Activated T-helper 17 cell treated with anti-CD3 and anti-CD28 coated beads, Interleukin-2, amount 50 U/mL, for 72 hours (primary cell): ENCODE measurements at places on chromosomes 11 and 22.

DNA sequence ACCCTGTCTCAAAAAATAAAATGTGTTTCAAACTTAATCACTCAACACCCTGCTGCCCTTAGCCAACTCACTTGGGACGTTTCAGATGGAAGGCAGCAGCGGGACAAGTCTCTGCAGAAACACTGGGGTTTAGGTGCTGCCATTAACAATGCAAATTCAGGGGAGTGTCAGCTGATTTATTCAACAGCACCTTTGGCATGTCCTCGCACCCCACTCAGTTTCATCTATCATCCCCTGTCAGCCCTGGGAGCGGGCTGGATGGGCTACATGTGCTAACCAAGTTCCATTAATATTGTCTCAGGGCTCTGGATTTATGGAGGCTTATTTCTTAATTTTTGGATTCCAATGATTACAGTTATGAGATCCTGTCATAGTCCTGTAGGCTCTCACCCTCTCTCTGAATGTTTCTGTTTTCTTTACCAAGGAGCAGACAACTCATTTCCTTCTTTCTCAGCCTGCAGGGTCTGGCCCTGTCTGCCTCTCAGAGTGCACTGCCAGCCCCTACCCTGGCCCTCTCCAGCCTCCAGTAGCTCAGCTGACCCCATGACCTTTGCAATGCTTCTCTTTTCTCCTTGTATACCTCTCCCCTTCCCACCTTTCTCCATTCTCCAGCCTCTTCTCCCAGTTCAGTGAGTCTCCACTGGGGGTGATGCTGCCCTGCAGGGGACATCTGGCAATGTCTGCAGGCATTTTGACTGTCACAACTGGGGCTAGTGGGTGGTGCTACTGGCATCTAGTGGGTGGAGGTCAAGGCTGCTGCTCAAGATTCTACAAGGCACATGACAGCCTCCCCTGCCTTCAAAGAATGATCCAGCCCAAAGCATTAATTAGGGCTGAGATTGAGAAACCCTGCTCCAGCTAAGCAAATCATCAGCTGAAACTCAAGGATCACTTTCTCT, 79.0 kb downstream of the APIP start:
- no peak for ATAC-seq

- no peak for ATAC-seq
Observed at GRCh38 chr11:17410606-17411379, 22.3 kb upstream of the KCNJ11 start.

GRCh38 chr11:10526974-10527918, 13.7 kb downstream of the RNF141 start:
- peak; percentile 99 for ATAC-seq

GRCh38 chr22:48047722-48048500, 1285.5 kb downstream of the TBC1D22A start:
- ATAC-seq = no peak

DNA sequence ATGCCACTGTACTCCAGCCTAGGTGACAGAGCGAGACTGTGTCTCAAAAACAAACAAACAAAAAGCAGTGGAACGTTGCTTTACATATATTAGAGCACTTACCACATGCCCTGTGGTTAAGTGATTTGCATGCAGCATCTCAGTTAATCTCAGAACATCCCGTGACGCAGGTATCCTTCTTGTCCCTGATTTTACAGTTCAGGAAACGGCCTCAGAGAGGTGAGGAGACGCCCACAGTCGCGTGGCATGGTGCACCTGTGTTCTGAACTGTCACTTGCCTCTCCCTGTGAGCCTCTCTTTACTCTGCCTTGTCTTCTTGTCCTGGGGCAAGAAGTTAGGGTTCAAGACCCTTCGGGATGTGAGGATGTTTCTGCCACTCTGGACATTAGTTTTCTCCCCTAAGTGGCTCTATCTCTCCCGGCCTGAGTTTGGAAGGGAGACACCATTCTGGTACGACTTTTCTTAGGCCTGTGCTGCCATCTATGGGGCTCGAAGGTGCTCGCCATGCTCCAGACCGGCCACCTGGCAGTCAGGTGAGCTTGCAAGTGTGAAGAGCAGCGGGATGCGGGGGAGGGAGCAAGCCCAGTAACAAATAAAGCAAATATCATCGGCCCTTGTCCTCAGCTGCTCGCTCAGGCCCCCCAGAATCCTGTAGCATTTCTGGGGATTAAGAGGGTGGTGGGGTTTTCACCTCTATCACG, 25.6 kb downstream of the YWHAH start:
- peak; percentile 87 for ATAC-seq

DNA sequence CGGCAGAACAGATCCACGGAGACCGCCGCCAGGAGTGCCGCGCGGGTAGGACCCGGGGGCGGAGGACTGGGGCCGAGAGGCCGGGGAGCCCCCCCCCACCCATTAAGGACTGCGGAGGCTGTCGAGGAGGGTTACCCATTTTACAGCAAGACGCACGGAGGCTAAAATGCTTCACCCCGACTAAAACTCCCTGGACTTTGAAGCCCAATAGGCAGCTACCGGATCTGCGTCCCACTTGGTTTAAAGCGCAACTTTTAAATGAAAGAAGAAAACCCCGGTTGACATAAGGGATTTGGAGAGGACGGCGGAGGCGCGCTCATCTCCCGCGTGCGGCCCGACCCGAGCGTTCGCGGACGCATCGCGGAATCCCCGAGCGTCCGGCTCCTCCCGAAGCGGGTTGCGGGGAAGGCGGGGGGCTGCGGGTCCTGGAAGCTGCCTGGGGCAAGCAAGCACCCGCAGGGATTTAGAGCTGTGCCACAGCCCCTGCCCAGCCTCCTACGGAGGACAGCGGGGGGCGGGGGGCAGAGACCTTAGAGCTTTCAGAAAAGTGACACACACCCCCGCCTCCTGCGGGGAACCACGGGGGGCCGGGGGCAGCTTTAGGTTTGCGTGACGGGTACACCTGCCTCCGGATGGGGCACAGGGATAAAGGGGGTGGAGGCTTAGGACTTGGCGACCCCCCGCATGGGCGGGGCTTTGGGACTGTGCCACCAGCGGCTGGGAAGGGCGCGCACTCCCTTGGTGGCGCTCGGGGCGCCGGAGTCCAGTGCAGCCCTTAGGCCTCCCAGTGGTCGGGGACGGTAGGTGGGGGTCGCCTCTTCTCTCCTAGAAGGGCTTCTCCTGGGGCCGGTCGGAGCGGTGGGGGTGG, 760 bp upstream of the CELSR1 start:
- ATAC-seq = no peak

DNA sequence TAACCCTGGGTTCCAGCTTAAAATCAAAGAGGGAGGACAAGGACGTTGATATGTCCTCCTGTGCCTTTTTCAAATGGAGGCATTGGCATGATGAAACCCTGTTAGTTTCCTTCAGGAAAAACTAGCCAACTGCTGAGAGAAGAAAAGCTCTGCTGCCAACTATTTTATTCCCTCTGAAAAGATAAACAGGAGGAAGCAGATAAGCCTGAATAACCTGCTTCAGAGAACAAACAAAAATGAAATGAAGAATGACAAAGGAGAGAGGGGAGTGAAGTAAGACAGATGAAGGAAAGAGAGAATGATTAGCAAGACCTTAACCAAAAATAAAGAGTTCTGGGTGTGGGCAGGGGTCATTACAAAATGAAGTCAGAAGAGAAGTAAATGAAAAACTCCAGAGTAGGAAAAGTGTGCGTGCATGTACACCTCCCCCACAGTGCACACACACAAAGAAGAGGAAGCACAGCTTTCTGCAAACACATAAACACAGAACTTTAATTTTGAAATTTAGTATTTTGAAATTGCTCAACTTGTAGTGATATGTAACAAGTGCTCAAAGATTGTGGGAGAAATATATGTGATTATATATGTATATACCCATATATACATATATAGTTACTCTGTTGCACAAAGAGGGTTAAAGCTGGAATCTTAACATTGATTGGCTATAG, 332.2 kb downstream of the LUZP2 start:
- no peak for ATAC-seq

- no peak for ATAC-seq
Observed at GRCh38 chr11:74953451-74953850, 4.4 kb downstream of the SPCS2 start.

DNA sequence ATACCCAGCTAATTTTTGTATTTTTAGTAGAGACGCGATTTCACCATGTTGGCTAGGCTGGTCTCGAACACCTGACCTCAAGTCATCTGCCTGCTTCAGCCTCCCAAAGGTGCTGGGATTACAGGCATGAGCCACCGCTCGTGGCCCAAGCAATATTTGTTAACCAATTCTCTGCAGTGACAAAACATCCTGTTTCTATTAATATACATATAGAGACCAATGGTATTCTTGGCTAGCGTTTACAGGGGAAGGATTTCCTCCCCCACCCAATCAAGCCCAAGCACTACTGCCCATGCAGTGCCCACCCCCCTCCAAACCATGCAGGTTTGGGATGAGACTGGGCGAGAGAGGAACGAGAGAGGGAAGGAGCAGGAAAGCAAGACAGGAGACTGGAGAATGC, 53.1 kb downstream of the APOL3 start:
- no peak for ATAC-seq

DNA sequence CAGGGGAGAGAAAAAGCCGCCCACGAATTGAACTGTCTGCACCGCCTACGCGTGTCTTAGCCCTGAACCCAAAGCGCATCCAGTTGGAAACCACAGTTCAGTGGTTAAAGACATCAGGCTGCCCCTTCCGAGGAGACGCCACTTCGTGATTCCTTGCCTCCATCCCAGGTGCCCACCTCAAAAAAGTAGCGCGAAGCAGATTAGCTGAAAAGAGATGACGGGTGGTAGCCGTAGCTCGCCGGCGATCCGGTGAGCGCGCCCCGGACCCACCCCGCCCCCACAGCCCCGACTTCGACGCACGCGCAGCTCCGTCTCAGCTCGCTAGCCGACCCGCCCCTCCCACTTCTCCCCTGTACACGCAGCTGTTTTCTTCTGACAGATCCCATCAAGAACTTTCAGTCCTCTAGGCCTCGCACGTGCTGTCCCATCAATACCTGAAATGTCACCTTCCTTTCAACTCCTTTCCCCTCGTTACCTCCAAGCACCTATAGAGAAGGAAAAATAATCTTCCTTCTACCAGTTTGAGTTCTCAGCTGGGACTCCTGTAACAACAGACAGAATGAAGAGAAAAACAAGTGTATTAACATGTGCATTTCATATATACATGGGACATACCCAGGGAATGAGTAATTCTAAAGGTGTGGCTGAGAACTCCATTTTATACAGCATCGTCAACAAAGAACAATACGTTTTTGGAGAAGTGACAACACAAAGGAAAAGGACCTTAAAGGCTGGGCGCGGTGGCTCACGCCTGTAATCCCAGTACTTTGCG, 49.5 kb downstream of the OR4D9 start:
- ATAC-seq = peak; percentile 62

DNA sequence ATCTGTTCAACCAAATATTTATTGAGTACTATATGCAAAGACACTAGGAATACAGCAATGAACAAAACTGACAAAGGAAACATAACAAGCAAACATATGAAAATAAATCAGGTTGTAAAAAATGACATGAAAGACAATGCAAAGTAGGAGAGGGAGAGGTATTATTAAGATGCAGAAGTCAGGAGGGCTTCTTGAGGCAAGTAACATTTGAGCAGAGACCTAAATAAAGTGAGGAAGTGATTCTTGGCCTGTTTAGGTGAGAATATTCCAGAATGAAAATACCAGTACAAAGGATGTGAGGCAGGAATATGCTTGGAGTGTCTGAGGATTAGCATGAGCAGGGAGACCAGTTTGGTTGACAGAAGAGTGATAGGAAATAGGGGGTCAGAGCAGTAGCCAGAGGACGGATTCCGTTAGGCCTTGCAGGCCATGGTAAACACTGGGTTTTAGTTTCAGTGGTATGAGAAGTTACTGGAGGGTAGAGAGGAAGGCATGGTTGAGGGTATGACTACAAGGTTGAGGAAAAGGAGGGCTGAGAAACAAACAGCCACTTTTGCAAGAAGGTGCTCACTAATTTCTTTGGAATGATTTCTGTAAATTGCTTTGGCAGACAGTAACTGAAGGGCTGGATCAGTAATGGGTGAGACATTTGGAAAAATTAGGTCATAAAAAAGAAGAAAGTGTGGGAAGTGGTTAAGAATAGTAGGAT, 191.9 kb downstream of the SWAP70 start:
- ATAC-seq = no peak

DNA sequence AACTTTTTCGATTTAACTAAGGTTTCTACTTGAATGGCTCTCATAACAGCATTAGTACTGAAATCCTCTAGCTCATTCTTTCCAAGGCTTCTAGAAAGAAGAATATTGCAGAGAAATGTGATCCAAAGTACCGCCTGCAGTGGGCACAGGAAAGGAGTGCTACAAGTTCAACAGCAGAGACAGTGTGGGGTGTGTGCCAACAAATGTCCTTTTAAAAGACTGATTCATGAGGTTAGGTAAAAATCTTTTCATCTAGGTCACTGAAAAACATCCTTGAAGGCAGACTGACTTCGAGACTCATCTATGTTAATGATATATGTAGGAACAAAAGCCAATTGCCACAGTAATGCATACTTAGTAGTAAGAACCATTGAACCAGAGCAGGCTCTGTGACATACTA, 349.1 kb upstream of the PITPNB start:
- ATAC-seq = no peak

DNA sequence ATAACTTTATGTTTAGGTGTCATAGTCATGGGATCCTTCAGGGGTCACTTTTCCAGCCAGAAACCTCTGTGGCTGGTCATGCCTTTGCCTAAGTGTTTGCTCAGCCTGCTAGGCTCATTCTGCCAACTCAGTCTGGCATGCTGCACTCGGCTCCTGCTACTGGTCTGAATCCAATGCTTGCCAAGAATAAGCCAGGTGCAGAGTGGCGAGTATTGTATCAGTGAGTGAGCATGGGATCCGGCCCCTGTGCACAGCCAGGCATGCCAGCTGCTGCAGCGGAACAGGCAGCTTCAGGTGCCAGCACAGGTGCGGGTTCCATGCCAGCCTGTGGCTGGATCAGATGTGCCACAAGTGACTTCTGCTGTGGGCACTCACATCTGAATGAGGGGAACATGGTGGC, 1269.3 kb upstream of the CNTN5 start:
- no peak for ATAC-seq

DNA sequence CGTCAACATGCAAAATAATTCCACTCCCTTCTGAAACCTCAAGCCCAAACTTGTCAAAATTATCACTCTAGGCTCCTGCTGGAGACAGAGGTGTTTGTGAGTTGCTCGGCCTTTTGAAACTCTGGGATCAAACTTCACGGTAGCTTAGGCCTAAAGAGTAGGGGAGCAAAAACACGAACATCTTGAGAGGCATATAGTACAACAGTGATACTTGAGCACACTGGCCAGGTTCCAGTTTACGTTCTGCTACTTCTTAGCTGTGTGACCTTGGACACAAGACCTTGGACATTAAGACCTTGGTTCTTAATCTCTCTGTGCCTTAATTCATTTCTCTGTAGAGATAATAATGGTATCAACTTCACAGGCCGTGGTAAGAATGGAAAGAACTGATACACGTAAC, 123.5 kb upstream of the LMO1 start:
- ATAC-seq = no peak

GRCh38 chr11:10265936-10266335, 28.1 kb downstream of the SBF2 start:
- no peak for ATAC-seq

GRCh38 chr11:104122011-104122635, 41.8 kb downstream of the PDGFD start:
- no peak for ATAC-seq

- ATAC-seq = peak; percentile 27
Observed at GRCh38 chr11:93542811-93543229, 371 bp downstream of the SMCO4 start.
